ENCODE measurements at places on chromosomes 16 and 17.

DNA sequence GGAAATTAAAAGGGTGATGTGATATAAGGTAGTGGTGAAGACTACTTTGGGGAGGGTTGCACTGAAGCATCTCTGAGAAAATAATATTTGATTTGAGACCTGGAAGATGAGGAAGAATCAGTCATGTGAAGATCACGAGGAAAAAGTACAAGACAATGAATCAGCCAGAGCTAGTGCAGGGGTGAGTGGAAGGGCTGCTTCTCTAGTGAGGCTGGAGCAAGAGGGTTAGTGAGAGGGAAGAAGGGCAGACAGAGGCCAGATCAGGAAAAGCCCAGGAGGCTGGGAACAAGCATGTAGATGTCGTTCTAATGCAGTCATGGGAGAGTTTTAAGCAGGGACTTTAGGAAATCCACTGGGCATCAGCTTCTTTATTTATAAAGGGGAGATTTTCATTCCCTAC lies 504.2 kb upstream of the SALL1 start:
- no peak for DNase-seq

DNA sequence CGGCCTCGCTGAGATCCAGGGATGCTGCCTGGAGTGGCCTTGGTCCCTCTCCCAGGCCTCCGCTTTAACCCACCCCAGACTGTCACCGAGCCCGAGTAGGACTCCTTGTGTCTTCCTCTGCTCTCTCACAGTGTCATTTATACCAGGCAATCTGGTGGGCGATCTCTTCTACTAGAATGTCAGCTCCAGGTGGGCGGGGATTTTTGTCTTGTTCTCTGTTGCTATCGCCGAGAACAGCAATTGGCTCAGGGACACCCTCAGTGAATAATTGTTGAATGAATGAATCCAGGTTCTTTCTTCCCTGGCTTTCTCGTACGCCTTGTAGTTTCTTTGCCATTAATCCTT lies 591 bp downstream of the DHX38 start:
- DNase-seq: peak; percentile 38

GRCh38 chr17:82328141-82328993 lies 5.2 kb downstream of the SECTM1 start:
- DNase-seq: no peak

GRCh38 chr16:66984892-66985311 lies 3.5 kb upstream of the CES4A start:
- no peak for DNase-seq

- DNase-seq: no peak
These were observed 14.4 kb upstream of the FBXO47 start for GRCh38 chr17:38981636-38982035.

DNA sequence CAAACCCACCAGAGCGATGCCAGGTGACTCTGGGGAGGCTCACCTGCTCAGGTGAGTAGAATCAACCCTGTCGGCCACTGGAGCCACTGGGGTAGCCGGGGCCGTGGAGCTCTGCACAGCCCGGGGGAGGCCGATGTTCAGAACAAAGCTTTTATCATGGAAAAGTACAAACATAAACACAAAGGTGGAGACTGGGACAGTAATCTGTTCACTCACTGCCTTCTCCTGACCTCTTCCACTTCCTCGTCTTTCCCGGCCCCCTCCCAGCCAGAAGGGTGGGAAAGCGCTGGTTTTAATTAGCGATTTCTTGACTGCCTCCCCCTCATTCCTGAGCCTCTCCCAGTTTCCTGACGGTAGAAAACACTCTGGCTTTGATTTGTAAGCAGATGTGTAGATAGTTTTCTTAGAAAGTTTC lies 9.8 kb upstream of the TEX19 start:
- no peak for DNase-seq

- no peak for DNase-seq
These were observed 113.9 kb downstream of the UTP18 start for GRCh38 chr17:51374209-51374608.

GRCh38 chr17:8226536-8227237 lies 16.3 kb upstream of the AURKB start:
- peak; percentile 93 for DNase-seq

- peak; percentile 85 for DNase-seq
These were observed 202.3 kb downstream of the RAB11FIP4 start for GRCh38 chr17:31593806-31594205.

GRCh38 chr16:26649381-26650045 lies 417.2 kb upstream of the C16orf82 start:
- DNase-seq: no peak

GRCh38 chr16:785563-786535 lies 2.3 kb downstream of the RPUSD1 start:
- DNase-seq: peak; percentile 73
